Spinal cord (tissue), 10 donors: ENCODE measurements at places on chromosomes 12 and 14. TPM values are rescaled to one million over a fixed set of nuclear protein-coding genes. Genes with fewer than 3 reads are reported as not detected.

Gene ACSM4
- not detected for total RNA-seq

Gene KRT71
- total RNA-seq: 0.06 TPM

Gene CMTM5
- total RNA-seq: 33.9 TPM

Gene EPYC
- not detected for total RNA-seq

Gene ARHGAP9
- 4.8 TPM for total RNA-seq

Gene ARL6IP4
- 44.3 TPM for total RNA-seq

Gene DPPA3
- total RNA-seq: not detected

GRCh38 chr12:49616533-49617219 lies 6.7 kb upstream of the PRPF40B start:
- DNase-seq: no peak

DNA sequence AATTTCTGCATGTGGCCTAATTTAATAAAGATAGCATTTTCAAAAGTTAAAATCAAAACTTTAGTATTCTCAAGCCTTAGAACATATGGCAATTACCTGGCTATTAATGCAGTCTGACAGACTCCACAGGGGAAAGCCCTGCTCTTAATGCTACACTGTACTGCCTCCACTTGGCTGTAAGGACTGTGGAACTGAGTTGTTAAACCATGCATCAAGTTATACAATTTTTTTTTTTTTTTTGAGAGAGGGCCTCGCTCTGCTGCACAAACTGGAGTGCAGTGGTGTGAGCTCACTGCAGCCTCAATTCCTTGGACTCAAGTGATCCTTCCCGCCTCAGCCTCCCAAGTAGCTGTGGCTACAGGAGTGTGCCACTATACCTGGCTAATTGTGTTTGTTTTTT lies 19.0 kb upstream of the NDUFA12 start:
- DNase-seq: no peak

- DNase-seq: no peak
Observed at GRCh38 chr14:37187294-37187693, 10.4 kb upstream of the MIPOL1 start.

DNA sequence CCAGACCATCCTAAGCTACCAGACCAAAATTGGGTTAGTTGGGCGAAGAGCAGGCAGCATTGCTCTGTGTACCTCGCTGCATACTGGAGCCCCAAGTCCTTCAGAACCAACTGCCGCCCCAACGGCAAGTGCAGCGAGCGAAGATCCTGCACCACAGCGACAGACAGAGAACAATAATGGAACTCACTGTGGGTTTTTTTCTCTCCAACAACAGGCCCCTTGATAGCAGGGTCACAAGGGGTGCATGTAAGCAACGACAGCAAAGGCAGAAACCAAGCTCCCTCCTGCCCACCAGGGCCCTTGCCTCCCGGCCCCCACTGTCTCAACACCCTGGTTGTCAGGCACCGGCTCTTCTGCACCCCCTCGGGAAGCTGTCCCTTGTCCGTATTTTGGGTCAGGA lies 39.0 kb downstream of the RNF34 start:
- DNase-seq: no peak

GRCh38 chr12:5656836-5657235 lies 224.9 kb downstream of the NTF3 start:
- no peak for DNase-seq

DNA sequence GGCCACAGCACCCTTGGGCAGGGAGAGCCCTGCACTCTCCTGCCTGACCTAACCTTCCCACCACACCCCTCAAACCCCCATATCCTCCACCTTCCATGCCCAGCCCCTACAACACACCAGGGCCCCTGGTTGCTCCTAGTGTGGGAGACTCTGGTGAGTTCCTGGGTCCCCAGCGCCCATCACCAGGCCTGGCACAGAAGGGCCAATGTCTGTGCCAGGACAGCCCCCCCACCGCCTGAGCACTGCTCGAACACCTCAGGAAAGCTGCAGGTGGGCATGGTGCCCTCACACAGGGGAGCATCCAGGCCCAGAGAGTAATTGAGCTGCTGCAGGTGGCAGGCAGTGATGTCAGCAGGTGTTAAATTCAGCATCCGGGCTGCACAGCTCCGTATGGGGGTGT lies 15.2 kb downstream of the ADCY6 start:
- no peak for DNase-seq

GRCh38 chr12:95321516-95322246 lies 104.1 kb downstream of the VEZT start:
- DNase-seq: no peak

- DNase-seq: no peak
Observed at GRCh38 chr12:59023861-59024424, 103.6 kb upstream of the LRIG3 start.

DNA sequence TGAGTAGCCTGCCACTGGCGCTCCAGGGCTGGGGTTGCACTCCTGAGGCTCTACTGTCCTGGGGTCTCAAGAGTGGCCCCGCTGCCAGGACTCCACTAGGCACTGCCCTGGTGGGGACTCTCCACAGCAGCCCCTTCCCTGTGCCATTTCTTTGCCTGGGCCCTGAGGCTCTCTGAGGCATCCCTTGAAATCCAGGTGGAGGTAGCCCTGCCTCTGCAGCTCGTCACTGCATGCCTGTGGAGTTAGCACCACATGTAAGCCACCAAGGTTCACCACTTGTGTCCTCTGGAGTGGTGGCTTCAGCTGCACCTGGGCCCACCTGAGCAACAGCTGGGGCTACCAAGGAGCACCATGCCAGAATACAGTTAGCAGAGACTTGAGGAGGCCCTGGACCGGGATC lies 39.9 kb upstream of the BATF start:
- DNase-seq: no peak

DNA sequence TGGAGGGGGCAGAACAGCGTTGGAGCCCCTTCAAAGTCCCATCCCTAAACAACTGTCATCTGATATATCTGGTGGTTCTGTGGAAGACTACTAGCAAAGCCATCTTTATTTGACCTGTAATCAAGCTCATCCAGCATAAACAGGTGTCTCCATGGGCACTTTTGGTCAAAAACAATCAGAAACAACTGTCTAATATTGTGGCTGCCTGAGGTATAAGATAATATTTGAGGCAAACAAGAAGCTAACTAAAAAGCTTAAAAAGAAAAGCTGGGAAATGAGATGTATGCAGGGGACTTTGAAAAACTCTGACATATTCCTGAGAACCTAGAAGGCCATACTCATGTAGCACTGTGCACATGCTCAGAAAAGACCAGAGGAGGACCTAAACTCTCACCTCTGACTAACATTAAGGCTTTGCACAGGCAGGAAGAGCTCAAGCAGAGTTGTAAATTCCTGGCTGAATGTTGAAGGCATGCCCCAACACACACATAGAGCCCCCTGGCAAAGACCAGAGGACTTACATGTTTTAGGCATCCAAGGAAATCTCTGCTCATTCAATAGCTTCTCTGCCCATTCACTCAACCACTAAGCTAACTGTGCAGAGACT lies 27.2 kb upstream of the AP4S1 start:
- no peak for DNase-seq

GRCh38 chr14:81565441-81566290 lies 32.0 kb upstream of the SEL1L start:
- DNase-seq: peak; percentile 36

- no peak for DNase-seq
Observed at GRCh38 chr14:68234101-68234905, 414.7 kb downstream of the RAD51B start.

GRCh38 chr14:96082420-96083300 lies 43.5 kb downstream of the C14orf132 start:
- DNase-seq: no peak

GRCh38 chr14:85426068-85426935 lies 103.6 kb upstream of the FLRT2 start:
- no peak for DNase-seq

- DNase-seq: no peak
Observed at GRCh38 chr14:76884853-76885276, 58.7 kb downstream of the LRRC74A start.

- no peak for DNase-seq
Observed at GRCh38 chr12:105225505-105226015, 10.4 kb downstream of the APPL2 start.

DNA sequence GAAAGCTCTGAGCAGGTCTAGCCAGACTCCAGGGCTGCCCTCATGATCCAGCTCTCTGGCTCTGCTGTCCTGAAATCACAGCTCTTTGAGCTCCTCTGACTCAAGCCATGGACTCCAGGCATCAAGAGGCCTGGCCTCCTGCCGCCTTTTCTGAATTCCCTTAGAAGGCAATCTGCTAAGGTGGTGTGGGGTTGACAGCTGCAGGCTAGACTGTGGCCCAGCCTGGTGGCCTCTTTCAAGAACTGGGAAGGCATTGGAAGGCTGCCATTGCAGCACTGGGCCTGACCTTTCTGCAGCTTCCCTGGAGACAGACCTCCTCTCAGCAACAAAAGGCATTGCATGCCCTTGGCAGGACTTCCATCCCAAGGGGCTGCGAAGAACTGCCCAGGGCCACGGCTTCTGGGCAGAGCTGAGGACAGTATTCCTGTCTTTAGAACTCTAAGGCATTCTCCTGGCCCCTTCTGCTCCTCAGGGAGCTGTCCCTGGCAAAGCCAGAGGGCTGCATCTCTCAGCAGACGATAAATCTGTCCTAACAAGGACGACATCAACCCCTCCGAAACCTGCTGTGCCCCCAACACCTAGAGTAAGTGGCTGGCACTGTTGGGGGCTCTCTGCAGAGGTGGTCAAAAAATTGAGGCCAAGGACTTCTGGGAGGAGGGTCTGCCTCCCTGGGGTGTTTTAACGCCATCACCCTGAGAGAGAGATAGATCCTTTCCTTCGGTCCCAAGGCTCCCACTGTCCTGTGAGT lies 115.6 kb downstream of the RBM19 start:
- DNase-seq: peak; percentile 62

DNA sequence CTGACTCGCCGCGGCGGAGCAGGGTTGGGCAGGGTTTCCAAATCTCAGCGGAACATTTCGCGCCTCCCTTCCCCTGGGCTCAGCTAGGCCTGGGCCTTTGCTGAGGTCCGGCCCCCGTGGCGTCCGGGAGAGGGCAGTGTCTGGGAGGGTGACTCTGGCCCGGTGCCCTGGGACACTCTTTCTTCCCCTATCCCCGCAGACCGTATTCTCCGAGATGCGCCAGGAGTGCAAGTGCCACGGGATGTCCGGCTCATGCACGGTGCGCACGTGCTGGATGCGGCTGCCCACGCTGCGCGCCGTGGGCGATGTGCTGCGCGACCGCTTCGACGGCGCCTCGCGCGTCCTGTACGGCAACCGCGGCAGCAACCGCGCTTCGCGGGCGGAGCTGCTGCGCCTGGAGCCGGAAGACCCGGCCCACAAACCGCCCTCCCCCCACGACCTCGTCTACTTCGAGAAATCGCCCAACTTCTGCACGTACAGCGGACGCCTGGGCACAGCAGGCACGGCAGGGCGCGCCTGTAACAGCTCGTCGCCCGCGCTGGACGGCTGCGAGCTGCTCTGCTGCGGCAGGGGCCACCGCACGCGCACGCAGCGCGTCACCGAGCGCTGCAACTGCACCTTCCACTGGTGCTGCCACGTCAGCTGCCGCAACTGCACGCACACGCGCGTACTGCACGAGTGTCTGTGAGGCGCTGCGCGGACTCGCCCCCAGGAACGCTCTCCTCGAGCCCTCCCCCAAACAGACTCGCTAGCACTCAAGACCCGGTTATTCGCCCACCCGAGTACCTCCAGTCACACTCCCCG lies 3.0 kb downstream of the WNT1 start:
- DNase-seq: no peak
